ENCODE measurements at places on chromosomes 5 and 9. TPM values are rescaled to one million over a fixed set of nuclear protein-coding genes. Genes with fewer than 3 reads are reported as not detected.

RELL2 gene
- 1.6 TPM for total RNA-seq

CA9 gene
- 0.33 TPM for total RNA-seq

MYO10 gene
- 3.9 TPM for total RNA-seq

LMX1B gene
- 1.4 TPM for total RNA-seq

SLC6A3 gene
- not detected for total RNA-seq

TAF11L10 gene
- not detected for total RNA-seq

ANKRD34B gene
- not detected for total RNA-seq

AJM1 gene
- 8.6 TPM for total RNA-seq
